ENCODE measurements at places on chromosomes 1 and 21.

DNA sequence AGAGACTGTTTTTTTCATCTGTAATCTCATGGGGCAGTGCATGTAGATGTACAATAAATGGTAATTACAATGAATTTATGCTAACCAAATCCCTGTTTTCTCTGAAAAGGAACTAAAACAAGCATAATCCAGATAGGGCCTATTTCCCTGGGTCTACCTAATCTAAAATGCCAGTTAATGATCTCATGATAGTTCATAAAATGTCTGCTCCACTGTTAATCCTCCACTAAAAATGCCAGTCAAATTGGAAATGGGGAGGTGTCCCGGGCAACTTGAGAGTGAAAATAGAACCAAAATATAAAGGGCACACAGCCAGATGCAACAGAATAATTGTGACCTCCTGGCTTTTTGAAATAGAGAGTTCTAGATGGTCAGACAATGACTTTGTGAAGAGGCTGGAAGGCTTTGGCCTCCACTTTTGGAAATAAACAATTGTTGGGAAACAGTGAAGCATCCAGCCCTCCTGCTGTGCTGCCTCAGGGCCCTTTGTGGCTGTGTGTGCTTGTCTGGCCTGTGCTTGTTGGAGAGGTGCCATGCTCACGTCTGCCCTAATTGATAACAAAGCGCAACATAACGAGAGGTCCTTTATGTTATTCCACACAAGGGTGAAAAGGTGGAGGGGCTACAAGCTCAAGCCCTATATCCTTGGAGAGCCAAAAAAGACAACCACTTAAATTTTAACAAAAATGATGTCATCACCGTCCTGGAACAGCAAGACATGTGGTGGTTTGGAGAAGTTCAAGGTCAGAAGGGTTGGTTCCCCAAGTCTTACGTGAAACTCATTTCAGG, 97.7 kb downstream of the ATP5PO start:
- DNase-seq: no peak

- DNase-seq: peak; percentile 54
These were observed 10.8 kb downstream of the ZBTB8OS start for GRCh38 chr1:32639489-32640075.

GRCh38 chr1:117708323-117709248, 102.7 kb downstream of the TENT5C start:
- DNase-seq: no peak

DNA sequence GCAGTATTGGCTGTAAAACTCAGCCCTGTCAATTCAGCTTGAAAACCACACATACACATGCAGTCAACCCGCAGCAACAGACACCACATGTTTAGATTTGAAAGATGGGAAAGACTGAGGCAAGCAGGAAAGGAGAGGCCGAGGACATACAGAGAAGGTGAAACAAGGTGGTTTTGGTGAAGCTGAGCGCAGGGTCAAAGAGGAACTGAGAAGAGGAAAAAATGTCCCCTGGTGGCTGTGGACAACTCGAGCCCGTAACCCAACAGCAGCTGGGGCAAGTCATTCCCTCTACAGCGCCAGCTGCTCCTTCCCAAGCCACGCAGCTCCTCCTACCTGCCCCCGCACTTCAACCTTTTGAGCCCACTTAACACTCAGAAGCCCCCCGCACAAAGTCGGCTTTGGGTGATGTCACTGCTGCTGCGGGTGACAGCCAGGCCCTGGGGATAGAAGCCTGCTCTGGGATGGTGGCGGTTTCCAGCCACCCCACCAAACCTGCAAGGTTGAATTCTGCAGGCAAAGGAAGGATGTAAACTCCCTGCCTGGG, 63.0 kb downstream of the KCNN3 start:
- DNase-seq: no peak

DNA sequence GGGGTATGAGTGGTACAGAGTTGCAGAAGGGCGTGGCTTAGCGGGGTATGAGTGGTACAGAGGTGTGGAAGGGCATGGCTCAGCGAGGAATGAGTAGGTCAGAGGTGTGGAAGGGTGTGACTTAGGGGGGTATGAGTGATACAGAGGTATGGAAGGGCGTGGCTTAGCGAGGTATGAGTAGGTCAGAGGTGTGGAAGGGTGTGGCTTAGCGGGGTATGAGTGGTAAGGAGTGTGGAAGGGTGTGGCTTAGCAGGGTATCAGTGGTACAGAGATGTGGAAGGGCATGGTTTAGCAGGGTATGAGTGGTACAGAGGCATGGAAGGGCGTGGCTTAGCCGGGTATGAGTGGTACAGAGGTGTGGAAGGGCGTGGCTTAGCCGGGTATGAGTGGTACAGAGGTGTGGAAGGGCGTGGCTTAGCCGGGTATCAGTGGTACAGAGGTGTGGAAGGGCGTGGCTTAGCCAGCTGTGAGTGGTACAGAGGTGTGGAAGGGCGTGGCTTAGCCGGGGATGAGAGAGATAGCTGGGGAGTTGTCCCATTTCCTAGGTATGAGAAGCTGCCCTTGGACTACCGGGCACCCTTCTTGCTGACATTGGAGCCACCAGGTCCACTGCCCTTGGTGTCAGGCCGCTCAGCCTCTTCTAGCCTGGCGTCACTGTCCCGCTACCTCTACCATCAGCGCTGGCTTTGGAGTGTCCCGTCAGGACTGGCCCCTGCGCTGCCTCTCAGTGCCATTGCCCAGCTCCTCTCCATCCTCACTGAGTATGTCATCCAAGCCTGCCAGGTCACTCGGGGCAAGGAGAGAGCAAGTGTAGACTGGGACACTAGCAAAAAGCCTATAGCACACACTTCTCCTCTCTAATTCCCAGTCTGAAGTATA, 29.8 kb downstream of the HYI start:
- no peak for DNase-seq

DNA sequence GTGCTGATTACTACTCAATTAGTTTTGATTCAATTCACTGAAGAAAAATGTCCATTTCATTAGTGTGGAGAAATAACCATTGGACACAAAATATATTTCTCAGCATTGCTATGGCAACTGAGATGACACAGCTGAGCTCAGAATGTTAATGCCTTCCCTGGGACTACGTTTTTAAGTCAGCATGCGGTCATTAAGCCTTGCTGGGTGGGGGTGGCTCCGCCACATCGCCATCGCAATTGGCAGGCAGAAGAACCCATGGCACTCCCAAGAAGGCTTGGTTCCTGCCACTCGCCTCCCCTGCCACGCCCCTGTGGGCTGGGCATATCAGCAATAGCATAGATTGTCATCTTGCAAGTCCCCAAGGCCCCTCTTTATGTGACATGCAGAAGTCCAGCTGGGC, 256.7 kb upstream of the CAMK1G start:
- DNase-seq: no peak

DNA sequence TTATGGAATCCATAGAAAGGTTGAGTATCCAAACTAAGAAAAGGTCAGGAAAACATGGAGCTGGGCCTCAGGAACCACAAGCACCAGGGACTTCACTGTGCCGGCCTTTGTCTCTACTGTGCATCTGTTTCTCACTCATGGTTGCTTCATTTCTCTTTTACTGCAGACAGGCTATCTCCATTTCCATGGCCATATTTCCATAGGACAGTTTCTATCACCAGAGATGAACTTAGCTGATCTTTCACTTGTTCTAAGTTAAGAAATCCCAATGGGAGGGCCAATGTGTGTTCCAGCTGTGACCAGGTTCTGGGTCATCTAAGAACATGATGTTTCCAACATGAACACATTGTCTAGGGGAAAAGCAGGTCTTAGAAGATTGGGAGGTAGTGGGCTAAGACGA, 43.7 kb upstream of the PPP2R5A start:
- no peak for DNase-seq

- DNase-seq: no peak
These were observed 22.5 kb downstream of the WNT3A start for GRCh38 chr1:228029281-228029680.

DNA sequence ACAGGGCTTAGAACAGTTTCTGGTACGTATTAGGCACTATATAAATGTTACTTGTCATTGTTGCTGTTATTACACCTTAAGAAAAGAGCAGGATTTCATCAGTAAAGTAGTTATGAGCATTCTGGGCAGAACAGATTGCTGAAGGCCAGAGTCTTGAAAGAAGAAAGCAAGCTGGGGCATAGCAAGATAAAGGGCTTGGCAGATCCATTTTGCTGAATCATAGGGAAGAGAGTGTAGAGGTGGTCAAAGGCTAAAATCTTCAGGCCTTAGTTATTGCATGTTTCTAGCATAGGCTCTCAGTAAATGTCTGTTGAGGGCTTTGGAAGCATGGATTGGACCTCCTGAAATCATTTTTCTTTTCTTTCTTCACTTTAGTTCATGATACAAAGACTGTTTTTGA, 67.5 kb downstream of the PLA2G4A start:
- DNase-seq: no peak

DNA sequence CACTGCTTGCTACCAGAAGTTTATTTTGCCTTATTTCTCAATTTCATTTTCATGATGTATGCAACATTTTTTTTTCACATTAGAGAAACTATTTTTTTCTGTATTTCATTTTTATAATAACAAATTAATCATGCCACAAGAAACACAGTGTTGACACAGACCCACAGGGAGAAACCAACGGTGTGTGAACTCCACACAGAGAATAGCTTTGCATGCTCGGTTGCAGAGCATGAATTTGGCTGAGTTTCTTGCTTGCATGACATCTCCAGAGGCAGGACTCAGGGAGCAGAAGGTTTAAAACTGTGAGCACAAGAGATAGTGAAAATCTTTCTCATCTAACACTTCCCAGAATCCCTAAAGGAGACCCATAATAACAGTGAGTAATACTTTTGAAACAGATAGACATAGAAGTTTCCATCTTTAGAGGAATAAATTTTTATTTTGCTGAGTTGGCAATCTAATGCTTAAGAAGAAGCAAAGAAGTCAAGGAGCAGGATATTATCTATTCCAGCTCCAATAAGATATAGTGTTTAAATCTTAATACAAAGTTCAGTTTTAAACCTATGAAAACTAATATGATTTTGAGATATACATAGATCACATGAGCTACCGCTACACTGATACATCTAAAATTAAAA, 890.9 kb downstream of the MRPL39 start:
- DNase-seq: no peak

GRCh38 chr21:34734696-34735095, 65.9 kb downstream of the CLIC6 start:
- DNase-seq: no peak
